ENCODE measurements at places on chromosomes 12 and 14.

DNA sequence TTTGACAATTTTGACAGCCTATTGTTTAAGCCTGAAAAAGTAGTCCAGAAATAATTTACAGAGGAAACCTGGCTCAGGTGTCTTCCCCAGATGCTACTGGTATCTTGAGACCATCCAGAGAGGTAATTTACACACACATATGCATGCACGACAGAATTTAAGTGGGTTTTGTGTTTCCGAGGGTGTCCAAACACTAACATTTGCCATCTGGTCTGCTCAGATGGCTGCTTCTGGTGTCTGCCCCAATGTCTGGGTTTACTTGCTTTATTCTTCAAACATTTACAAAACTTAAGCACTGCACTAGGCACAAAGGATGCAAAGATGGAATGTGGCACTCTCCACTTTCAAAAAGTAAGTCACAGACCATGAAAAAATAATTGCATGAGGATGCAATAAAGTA is 226.6 kb upstream of the EGLN3 start:
- DNase-seq = no peak

GRCh38 chr14:100610511-100611217 is 23.4 kb upstream of the BEGAIN start:
- no peak for DNase-seq

GRCh38 chr12:119463211-119463926 is 128.8 kb downstream of the CCDC60 start:
- peak; percentile 35 for DNase-seq

DNA sequence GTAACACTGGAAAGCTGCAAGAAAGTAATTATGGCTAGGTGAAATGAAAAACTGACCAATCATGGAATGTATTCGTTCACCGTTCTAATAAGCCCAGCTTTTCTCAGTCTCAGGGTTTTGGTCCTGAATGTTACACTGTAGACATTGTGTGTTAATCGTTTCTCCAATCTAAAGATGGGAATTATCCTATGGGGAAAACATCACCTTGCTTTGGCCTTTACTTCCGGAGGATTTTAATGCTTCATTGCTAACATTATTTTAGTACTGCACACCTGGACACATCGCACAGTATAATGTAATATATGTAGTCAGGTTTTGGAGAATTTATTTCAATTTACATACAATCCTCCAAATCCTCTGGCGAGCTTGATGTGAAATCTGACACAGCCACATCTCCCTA is 1.2 kb upstream of the TRHDE start:
- DNase-seq = no peak

- peak; percentile 18 for DNase-seq
Observed at GRCh38 chr12:123937707-123938591, 34.7 kb downstream of the CCDC92 start.

DNA sequence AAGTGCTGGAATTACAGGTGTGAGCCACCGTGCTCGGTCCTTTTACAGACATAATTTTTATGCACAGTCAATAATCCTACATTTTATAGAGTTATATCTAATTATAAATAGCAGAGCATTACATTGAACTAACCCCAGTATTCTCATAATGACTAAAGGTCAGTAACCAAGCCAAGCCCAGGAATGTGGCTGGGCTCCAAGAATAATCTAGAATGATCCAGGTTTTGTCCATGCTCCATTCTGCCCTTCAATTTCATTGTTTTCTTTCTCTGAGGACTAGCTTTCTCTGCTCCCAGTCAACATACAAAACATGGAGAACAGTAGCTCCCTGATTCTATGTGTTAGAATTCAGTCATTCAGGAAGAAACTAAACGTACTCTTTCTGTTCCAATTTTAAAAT is 92.1 kb upstream of the KRR1 start:
- no peak for DNase-seq

DNA sequence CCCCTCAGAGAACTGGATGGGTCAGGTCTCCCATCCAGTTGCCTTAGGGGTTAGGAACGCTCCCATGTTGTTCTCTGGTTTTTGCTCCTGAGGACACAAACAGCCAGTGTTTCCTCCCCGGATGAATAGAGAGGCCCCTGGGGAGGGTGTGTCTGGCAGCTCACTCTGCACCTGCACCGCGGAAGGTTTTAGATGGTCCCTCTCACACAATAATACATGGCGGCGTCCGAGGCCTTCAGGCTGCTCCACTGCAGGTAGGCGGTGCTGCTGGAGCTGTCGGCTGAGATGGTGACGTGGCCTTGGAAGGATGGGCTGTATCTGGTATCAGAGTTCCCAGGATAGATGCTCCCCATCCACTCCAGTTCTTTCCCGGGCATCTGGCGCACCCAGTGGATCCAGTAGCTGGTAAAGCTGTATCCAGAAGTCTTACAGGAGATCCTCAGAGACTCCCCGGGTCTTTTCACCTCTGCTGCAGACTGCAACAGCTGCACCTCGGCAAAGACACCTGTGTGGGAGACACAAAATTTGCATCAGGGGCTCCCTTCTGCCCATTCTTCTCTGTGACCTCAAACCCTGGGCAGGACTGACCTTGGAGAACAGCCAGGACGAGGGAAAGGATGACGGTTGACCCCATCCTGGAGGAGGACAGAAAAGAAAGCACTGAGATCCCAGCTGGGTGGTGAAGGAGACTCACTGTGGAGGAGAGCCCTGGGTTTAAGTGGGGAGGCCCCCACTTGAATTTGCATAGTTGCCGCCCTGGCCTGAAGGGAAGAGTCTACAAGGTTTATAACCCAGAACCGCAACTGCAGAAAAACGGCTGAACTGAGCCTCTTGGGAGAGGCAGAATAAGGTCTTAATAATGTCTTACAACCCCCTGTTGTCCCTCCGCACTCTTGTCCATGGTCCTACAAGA is 1324.8 kb downstream of the TMEM121 start:
- no peak for DNase-seq

GRCh38 chr12:27498761-27499160 is 25.2 kb upstream of the PPFIBP1 start:
- DNase-seq = no peak

DNA sequence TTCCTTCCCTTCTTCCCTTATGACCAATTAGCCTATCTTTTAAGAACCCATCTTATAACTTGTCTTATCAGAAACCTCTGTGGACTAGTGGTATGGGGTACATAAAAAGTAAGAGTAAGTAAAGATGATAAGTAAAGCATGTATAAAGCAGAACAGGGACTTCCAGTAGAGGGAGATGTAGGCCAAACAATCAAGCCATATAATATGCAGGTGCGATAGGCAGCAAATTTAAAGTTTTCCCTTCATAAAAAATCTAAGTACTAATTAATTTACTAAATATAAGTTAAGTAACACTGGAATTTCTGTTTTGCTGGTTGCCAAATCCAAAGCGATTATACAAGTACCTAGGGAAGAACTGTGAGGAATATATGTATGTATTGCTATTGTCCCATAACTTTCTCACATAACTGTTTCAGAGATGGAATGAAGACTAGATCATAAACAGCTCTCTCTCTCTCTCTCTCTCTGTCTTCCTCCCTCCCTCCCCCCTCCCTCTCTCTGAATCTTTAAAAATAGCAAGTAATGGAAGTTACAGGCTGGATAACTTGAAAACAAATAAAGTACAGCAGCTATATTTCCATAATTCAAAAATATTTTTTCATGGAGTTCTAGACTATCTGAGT is 25.7 kb downstream of the METTL25 start:
- no peak for DNase-seq

DNA sequence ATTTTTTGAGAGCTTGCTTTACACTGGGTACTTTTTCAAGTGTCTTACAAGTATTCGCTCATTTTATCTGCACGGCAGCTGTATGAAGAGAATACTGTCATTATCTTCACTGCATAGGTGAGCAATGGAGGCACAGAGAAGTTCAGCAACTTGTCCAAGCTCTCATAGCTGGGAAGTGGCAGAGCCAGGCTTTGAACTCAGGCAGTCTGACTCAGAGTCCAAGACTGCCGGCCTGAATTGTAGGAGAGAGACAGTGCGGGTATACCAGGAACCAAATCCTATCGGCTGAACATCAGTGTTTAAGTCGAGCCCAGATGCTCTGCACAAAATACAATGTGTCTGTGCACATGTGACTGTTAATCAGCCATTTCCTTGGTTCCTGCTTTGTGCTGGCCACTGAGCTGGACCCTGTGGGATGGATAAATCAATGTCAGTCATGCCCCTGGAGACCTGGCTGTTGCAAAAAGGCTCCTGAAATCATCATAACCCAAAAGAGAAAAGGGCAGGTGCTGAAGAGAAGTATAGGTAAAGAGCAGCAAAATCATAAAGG is 474.6 kb downstream of the DPF3 start:
- DNase-seq = no peak

GRCh38 chr12:4648104-4648500 is 749 bp downstream of the AKAP3 start:
- DNase-seq = no peak

GRCh38 chr12:28535216-28535615 is 345.0 kb downstream of the CCDC91 start:
- DNase-seq = no peak

- DNase-seq = peak; percentile 64
Observed at GRCh38 chr14:92540472-92541048, 27.0 kb downstream of the RIN3 start.

- peak; percentile 29 for DNase-seq
Observed at GRCh38 chr14:75711105-75711795, 50.2 kb downstream of the TTLL5 start.

DNA sequence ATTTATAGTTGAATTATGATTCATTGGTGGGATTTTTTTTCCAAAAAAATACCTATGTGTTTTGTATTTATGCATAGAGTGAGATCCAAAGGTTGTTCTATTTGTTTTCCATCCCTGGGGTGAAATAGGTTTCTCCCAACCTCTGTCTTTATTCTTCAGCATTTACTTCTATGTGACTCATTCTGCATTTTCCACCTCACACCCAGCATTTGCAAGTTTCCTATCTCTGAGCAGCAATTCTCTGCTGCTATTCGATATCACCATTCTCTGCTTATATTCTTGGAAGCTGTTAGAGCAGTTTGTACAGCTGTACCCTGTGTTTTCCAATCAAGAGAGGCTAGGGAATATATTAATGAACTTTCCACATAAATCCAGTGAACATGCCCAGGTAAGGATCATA is 538.9 kb downstream of the SNAPC1 start:
- no peak for DNase-seq

- no peak for DNase-seq
Observed at GRCh38 chr14:54135804-54136280, 179.2 kb upstream of the BMP4 start.

GRCh38 chr12:68630598-68630997 is 19.9 kb downstream of the RAP1B start:
- DNase-seq = peak; percentile 61

DNA sequence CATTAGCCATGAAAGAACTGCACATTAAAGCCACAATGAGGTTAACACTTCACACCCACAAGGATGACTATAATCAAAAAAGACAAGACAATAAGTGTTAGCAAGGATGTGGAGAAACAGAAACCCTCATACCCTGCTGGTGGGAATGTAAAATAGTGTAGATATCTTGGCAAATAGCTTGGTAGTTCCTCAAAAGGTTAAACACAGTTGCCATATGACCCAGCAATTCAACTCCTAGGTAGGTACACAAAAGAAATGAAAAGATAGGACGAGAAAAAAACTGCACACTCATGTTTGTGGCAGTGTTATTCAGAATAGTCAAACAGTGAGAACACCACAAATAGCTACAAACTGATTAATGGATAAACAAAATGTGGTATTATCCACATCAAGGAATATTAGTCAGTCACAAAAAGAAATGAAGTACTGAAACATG is 93.5 kb downstream of the ATXN2 start:
- DNase-seq = no peak

DNA sequence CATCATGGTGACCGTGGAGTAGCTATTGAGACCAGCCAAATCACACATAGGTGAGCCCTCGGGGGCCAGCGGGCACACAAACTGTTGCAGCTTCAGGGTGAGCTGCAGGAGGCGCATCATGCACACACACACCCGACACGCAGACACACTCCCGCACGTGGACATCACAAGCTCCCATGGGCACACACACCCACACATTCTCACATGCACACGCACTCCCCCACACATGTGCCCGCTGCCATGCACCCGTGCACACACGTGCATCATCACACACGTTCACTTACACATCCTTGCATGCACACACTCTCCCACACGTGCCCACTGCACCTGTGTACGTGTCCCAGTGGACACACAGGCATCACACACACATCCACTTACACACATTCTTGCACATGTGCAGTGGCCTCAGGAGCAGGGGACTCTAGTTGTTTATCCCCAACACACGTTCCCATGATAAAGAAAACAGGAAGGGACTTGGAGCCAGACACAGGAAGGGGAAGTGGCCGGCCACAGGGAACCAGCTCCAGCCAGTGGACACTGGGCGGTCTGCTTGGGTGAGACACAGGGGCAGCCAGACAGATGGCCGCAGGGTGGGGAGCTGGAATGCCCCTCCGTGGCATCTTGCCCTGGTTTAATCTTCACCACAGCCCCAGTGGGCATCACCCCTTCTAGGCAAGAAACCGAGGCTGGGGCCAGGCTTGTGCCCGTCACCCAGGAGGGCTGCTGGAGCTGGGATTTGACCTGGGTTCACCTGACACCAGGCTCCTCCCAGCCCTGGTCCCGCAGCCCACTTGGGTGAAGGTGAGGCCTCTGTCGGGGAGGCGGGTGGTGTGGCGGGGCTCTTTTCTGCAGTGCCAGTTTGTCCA is 49.7 kb downstream of the CYP46A1 start:
- DNase-seq = no peak

DNA sequence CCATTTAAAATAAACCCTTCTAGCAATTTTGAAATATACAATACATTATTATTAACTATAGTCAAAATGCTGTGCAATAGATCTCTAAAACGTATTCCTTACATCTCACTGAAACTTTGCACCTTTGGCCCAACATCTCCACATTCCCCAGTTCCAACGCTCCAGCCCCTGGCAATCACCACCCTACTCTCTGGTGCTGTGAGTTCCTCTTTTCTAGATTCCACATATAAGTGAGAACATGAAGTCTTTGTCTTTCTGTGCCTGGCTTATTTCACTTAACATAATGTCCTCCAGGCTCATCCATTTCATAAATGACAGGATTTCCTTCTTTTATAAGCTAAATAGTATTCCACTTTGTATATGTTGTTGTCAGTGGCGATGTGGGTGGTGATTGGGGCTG is 194.7 kb upstream of the RTL1 start:
- DNase-seq = no peak

- no peak for DNase-seq
Observed at GRCh38 chr12:69028941-69029729, 96.2 kb upstream of the CPM start.

DNA sequence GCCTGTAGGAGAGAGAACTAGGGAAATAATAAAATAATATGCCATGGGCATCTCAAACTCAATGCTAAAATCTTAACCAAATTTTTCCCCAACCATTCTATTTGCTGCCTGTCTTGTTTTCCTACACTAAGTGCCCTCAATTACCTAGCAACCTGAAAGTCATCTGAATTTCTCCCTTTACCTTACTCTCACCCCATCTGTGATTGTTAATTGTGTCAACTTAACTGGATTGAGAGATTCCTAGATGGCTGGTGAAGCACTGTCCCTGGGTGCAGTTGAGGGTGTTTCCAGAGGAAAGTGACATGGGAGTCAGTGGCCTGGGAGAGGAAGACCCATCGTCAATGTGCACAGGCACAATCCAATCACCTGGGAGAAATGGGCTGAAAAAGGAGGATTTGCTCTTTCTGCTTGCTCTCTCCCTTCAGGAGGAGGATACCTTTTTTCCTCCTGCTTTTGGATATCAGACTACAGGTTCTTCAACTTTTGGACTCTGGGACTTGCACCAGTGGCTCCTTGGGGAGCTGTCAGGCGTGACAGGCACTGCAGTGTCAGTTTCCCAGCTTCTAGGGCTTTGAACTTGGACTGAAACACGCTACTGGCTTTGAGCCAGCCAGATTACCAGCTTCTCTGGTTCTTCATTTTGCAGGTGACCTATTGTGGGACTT is 100.1 kb downstream of the PPP1R12A start:
- DNase-seq = peak; percentile 91
